ENCODE measurements at places on chromosomes 16 and 17.

DNA sequence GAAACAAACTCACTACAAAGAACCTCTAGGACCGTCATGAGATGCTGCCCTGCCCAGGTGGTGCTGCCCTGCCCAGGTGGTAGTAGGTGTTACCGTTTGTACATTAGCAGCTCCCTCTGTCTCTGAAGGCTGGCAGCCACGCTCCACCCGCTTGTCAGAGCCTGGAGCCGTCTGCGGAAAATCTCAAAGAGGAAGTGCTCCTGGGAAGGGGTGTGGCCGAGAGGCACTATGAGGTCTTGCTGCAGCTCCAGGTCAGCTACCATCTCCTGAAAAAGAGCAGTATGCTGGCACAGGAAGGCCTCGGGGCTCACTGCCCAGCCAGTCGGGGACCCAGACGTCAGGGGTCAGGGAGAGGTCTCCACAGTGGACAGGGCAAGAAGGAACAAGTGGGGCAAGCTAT is 28.3 kb downstream of the ZNF276 start:
- no peak for DNase-seq

- DNase-seq, result no peak
These were observed 10.1 kb upstream of the ERCC4 start for GRCh38 chr16:13909872-13910303.

DNA sequence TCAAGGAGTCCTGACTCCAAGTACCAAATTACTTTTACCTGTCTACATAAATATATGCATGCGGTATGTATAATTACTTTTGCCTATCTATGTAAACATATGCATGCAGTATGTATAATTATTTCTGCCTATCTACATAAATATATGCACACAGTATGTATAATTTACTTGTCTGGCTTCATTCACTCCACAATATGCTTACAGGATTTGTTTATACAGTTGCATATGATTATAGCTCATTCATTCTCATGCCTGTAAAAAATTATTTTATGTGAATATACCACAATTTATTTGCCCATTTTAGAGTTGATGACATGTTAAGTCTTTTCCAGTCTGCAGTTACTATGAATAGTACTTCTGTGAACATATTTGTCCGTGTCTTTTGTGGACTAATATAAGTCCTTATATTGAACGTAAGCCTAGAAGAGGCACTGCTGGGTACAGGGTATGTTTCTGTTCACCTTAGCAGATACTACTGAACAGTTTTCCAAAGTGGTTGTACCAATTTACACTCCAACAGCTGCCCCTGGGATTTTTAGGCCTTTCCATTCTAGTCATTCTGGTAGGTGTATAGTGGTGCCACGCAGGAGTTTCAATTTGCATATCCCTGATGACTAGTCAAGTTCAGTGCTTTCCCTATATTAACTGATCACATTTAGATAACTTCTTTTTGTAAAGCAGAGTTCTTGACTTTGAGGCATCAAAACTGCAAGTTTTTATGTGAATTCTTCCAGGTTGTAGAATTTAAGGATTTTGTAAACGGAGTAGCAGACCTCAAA is 47.0 kb downstream of the MARVELD3 start:
- DNase-seq, result no peak

GRCh38 chr16:70440009-70440692 is 1.3 kb upstream of the ST3GAL2 start:
- DNase-seq, result no peak

DNA sequence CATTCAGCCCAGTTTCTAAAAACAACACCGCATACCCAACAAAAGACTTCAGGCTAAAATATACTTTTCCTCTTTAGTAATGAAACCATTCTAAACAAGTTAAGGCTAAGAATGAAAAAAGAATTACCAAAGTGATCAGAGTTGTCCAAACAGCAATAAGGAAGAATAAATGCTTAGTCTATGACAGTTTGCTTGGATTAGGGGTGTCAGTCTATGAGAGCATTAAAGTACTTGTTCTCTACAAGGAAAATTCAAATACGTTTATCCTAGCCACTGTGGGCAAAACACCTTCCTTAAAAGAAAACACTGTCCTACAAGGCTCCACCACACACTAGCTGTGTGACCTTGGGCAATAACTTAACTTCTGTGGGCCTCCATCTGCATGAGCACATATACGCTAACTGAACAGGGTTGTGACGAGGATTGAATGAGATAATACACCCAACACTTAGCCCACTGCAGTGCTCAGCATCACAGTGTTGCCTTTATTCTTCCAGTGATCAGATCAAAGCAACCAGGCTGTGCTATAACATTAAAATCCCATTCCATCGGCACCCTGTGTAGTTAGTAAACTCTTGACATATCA is 53.6 kb downstream of the TEX2 start:
- DNase-seq, result no peak

GRCh38 chr16:50228364-50228868 is 37.9 kb upstream of the ADCY7 start:
- no peak for DNase-seq

GRCh38 chr17:10061111-10061845 is 137.1 kb downstream of the GAS7 start:
- no peak for DNase-seq

- DNase-seq, result no peak
These were observed 30.1 kb upstream of the BAHCC1 start for GRCh38 chr17:81365148-81365600.

- DNase-seq, result peak; percentile 25
These were observed 29.4 kb upstream of the SUPT4H1 start for GRCh38 chr17:58381124-58382035.

DNA sequence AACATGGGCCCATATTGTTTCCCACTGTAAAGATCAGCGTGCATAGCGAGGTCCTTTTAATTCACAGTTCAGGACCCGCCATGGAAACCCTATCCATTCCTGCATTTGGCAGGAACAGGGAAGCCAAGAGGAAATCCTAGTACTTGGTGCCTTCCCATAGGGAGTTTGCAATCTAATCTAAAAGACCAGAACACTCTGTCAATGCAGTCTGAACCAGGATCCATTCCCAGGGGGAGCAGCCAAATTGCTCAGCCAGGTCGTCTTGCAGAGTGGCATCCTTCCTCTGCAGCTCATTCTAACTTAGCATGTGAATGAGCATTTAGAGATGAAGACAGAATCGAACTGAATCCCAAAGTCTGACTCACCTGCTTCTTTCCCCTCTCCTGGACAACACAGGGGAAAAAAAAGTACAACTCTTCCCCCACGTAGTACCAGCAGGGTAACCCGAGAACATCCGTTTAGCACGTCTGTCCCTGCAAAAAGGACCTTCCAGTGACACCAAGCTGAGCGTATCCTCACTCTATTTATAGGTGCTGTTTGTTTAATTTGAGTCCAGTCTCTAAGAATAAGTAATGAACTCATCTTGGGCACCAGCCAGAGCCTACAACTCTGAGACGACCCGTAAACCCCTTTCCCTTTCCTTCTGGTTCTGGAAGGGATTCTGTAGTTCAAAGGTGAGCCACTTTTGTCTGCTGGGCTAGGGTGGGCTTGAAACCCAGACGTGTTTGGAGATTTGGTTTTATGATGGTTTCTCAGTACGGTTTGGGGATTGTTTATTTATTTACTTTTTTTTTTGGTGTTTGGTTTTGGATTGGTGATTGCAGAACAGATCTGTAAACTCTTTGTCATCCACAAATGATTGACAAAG is 74.5 kb downstream of the ERCC4 start:
- no peak for DNase-seq

GRCh38 chr16:66219491-66219890 is 147.0 kb upstream of the CDH5 start:
- no peak for DNase-seq

DNA sequence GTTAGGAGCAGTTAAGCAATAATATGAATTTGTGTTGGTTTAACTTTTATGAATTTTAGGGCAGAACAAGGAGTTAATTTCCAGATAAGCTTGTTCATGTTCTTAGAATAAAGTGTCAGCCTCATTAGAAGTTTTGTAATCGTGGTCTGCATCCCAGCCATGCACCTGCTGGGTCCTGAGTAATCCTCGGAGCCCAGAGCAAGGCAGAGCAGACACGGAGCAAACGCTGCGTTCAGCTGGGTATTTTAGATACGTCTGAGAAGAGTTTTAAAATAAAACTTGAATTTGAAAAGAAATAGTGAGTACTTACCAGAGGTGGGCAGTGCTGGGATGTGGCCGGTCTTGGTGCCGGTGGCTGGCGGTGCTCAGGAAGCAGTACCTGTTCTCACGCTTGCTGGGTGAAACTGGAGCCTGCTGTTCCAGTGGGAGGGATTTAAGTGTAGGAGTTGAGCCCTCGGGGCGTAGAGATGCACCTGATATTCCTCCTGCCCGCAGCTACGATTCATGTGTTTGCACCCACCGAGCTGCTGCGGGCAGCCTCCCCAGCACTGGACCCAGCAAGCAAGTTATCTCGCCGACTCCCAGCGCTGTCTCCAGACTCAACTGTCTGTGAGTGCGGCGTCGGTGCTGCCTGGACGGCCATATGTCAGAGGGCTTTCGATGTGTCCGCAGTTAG is at the start of gene ZNF750:
ZNF750 (minus strand) TSS at position 406 of the 676 bp plus-strand sequence. CDS start 7,568 bp downstream, outside the sequence.
- DNase-seq, result no peak

DNA sequence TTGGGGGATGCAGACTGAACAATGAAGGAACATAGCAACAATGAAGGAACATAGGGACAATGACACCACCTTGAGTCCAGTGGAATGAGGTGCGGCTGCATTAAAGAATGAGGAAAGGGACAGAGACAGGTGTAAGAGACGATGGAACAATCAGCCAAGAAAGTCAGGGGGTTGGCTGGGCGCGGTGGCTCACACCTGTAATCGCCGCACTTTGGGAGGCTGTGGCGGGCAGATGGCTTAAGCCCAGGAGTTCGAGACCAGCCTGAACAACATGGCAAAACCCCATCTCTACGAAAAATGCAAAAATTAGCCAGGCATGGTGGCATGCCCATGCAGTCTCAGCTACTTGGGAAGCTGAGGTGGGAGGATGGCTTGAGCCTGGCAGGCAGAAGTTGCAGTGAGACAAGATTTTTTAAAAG is 13.6 kb upstream of the CBFB start:
- no peak for DNase-seq

- no peak for DNase-seq
These were observed 218.9 kb downstream of the USP22 start for GRCh38 chr17:20823905-20824304.

DNA sequence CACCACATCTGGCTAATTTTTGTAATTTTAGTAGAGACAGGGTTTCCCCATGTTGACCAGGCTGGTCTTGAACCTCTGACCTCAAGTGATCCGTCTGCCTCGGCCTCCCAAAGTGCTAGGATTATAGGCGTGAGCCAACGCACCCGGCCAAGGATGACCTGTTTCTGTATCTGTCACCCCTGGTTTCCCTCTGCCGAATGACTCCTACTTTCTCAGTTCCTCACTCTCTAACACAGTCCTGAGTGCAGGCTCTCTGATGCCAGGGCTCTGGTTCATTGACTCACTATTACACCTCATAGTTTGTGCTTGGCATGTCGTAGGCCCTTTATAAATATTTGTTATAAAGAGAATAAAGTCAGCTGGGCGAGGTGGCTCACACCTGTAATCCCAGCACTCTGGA is 10.7 kb upstream of the PRPF8 start:
- no peak for DNase-seq

All from cerebellar nuclear complex (tissue), 1 donor.